Stimulated activated CD8-positive, alpha-beta memory T cell treated with anti-CD3 and anti-CD28 coated beads, Interleukin-7, amount 100 ng/mL, for 4 hours (primary cell): ENCODE measurements at places on chromosomes 1 and 21.

DNA sequence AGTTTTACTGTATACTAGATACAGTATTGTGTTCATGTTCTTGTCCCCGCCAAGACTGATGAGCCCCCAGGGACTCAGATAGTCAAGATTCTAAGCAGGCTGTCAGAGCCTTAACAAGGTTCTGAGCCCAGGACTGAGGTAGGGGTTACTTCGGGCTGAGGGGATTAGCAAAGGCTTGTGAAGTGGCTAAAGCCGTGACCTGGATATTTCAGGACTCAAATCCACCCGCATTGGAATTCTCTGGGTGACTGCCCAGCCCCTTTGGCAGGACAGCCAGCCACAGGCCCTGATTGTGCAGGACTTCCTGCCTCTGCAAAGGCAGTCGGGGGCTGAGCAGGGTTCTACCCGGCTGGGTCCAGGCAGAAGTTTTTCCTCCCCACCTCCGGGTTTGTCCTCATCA, at the start of gene PLA2G5:
PLA2G5 (plus strand) TSS at position 321 of the 400 bp plus-strand sequence. CDS start 14,637 bp downstream, outside the sequence.
- no peak for DNase-seq

GRCh38 chr1:63448731-63449246, 74.2 kb downstream of the ITGB3BP start:
- no peak for DNase-seq

DNA sequence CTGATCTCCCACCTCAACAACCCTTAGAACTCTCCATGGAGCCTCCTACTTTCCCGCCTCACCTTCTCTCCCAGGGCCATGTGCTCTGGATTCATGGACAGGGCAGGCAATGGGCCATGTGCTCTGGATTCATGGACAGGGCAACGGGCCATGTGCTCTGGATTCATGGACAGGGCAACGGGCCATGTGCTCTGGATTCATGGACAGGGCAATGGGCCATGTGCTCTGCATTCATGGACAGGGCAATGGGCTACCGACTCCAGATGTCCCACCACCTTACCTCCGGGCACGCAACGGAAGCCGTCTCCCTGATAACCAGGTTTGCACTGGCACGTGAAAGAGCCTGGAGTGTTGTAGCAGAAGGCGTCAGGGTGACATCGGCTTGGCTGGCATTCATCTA, 53.2 kb downstream of the NID1 start:
- DNase-seq: no peak

DNA sequence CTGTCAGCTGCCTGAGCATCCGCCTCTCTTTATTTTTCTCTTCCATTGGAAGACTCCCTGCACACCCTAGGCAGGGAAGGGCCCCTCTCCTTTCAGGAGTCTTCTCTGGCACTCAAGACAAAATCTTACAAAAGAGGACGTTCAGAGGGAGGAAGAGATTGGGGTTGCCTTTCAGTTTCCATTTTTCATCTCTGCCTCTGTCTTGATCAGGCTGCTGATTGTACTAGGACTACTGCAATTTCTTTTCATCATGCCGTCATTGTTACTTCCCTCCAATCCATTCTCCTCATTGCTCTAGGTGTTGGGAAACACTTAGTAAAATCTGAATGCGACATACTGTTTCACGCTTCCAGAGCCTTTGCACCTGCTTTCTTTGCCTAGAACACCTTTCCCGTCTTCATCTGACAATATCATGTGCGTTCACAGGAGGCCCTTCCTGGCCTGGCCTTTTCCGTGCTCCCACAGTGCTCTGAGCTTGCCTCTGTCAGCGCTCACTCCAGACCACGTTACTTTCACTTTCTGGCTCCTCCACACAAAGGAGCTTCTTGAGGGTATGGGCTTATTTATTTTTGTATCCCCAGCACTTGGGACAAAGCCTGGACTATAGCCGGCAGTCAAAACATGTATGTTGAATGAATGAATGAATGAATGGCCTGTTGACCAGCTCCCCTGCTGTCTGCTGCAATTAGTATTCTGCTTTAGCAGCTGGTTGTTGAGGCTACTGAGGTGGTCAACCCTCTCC, 10.9 kb downstream of the LRRC71 start:
- DNase-seq: no peak

GRCh38 chr1:34190692-34191091, 14.0 kb downstream of the C1orf94 start:
- no peak for DNase-seq

DNA sequence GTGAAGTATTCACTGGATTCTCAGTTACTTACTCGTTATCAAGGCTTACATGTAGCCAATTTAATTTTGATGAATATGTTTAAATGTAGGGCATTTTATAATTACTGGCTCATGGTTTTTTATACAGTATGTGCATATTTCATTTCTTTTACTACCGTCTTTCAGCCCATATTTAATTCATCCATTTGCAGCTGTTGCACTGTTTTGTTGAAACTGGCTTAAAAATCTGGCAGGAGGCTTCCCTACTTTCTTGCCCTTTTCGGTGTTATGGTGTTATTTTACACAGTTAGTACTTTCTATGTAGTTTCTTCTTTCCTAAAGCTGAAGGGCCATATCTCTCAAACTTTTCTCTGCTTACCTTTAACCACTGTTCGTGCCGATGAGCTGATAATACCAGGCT, 54.2 kb downstream of the ITSN1 start:
- no peak for DNase-seq

- no peak for DNase-seq
These were observed 203.3 kb downstream of the LMX1A start for GRCh38 chr1:165153182-165153581.
